Activated naive CD4-positive, alpha-beta T cell (primary cell): ENCODE measurements at places on chromosomes 7 and 10.

DNA sequence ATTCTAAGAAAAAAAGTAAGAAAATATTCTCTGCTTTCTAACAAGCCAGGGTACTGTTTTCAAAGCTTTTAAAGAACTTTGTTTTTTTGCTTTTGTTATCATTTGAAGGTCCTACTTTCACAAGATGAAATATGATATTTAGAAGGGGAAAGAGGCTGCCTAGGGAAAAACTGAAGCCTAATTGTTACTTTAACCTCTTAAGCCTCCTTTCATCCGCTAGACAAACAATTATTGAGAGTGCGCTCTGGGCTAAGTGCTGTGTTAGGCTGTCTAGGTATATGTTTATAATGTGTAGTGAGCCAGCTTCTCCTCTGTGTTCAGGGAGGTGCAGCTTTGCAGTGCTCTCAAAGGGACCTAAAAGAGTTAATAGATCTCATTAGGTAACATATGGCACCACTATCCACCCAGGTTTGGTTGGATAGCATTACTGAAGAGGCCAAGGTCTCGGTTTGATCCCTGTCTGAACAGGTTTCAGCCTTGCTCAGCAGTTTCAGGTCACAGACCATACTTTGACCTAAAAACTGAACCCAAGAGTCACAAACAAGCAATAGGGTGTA is 17.9 kb downstream of the PDK4 start:
- DNase-seq = no peak

- no peak for DNase-seq
Observed at GRCh38 chr10:102120991-102121738, 997 bp upstream of the LDB1 start.

- DNase-seq = no peak
Observed at GRCh38 chr7:4066626-4067475, 615.2 kb upstream of the FOXK1 start.

DNA sequence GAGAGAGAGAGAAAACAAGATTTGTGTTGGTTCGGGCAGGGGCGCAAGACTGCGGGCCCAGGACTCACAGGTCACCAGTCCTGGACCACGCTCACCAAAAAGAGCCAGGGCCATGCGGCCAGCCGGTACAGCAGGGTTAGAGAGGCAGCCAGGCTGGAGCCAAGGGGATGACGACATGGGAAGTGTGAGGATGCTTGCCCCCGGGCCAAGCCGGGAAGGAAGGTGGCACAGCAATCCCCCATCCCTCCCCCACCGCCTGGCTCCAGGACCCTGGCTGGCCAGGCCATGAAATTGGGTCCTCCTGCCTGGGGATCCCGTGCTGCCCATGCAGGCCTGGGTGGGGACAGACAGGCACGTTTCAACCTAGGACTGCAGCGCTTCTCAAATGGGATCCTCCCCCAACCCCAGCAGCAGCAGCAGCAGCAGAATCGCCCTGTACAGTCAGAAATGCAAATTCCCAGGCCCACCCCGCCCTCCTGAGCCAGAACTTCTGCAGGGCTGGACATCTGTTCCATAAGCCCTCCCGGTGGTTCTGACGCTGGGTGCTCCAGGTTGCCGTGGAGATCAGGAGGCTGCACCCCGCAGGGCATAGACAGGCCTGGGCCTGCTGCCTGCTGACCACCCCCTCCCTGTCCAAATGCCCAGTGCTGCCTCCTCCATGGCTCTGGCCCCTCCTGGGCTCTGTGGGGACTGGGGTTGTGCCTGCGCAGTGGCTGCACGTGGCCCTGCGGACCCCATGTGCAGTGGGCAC is 35.0 kb downstream of the YKT6 start:
- no peak for DNase-seq

DNA sequence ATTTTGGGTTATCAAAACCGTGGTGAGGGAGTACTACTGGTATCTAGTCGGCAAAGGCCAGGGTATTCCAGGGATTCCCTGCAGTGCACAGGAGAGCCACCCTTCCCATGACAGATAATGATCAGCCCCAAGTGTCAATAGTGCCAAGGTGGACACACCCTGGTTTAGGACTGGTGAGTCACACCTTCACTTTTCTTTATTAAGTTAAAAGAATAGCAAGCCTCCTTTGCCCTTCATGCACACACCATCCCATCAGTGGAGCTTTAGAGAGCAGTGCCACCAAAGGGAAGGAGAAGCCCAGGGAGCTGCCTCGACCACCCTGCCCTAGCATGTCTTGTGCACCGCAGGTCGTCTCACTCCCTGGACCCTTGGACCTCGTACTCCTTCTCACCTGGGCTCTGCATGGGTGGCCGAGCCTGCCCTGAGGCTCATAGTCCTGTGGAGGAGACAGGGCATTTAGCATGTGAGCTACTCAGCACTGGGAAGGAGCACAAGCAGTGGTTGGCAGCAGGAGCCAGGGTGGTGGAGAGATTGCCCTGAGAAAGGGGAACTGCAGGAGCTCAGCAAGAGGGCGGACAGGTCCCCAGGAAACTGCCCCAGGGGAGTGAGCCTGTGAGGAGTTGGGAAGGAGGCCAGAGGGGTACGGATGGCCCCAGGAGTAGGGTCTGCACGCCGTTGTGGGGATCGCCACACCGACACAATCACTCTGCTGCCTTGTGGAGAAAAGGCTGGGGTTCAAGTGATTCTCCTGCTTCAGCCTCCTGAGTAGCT is 17.4 kb downstream of the UBE2D4 start:
- DNase-seq = no peak

GRCh38 chr7:108441392-108441955 is 14.8 kb downstream of the NRCAM start:
- no peak for DNase-seq

DNA sequence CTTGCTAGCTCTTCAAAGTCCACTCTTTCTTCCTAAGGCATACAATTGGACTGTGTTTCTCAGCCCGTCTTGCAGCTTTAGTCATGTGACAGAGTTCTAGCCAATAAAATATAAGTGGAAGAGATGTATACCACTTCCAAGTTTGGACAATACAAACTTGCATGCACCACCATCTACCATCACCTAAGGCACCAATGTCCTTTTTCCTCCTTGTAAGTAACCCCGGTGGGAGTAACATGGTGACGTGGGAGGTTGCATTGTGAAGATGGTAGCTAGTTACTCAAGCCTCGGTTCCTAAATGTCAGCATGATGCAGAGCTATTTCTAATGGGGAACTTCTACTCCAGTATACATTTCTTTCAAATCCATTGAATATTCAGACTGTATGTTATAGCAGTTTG is 5.3 kb upstream of the CACNB2 start:
- DNase-seq = no peak

- no peak for DNase-seq
Observed at GRCh38 chr7:102873470-102874165, 39.2 kb upstream of the LRRC17 start.

DNA sequence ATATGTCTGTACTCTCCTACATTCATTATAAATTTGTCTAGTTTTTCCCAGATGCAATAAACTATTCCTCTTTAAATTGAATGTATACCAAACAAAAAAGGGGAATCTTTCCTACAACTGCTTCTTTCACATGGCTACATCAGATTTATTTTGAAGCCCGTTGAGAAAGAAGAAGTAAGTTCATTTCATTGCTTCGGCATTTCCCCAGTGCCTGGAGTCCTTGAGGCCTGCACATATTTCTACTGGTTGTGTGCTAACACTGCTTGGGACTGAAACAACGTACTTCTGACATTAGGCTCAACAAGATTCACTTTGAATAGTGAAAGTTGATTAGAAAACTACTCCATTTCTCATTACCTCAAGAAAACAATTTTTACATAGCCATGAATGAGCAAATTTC is 201.7 kb downstream of the PHF14 start:
- no peak for DNase-seq

GRCh38 chr7:6078548-6078947 is 47.4 kb downstream of the ANKRD61 start:
- no peak for DNase-seq

DNA sequence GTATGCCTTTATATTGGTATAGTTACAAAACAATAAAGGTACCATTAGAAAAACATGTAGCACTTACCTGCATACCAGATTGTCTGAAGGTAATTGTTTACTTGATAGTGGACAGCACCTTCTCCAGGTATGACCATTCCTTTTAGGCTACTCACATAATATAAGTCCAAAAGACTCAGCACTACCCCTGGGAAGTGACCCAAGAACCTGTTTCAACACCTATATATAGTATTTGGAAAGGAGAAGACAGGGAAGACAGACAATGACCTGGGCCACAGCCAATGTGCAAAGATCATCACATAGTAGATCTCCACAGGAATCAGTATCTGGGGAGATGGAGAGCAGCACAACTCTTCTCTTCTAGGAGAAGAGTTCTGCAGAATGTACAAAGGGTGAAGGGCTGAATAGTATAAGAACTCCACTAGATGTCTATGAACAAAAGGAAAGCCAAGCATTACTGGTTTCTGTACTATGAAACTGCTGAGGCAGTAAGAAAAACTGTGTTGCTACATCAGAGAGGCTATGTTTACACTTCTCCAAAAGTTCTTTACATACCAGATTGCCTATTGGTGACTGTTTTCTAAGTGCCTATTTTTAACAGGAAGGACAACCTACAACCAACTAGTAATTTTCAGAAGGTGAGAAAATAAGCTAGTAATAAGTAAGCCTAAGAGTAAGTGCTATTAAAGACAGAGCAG is 159.2 kb downstream of the BTAF1 start:
- DNase-seq = no peak

- no peak for DNase-seq
Observed at GRCh38 chr7:157397731-157398691, 61.2 kb downstream of the DNAJB6 start.

DNA sequence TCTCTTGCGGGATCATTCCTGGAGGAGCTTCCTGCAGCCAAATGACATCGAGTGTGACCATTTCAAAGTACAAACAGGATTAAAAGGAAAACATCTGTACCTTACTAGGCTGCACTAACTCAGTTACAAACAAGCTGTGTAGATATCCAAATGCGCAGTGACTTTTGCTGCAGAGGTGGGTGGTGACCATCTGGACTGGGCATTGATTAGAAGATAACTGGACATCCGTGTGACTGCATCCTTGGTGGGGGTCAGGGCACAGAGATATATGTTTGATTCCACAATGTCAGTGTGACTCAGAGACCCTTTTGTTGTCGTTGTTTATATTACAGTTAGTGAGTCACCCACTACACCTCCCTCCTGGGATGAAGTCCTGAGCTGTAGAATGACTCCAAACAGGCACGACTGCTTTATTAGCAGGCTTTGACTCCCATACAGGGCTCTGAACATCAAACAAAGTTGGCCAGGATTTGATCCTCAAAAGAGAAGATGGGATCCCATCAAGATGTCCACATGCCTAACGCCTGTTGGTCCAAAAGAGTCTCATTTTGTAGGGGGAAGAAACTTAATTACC is 56.7 kb upstream of the SDK1 start:
- no peak for DNase-seq

- DNase-seq = no peak
Observed at GRCh38 chr10:20380401-20380800, 516.7 kb downstream of the NEBL start.
